NCI-H460 (cell line): ENCODE measurements at places on chromosomes 3 and 15.
A peak's percentile ranks its signal among the peaks of the same experiment; 100 is the strongest.

GRCh38 chr15:46938169-46938568 lies 779.1 kb upstream of the SEMA6D start:
- DNase-seq, result no peak

DNA sequence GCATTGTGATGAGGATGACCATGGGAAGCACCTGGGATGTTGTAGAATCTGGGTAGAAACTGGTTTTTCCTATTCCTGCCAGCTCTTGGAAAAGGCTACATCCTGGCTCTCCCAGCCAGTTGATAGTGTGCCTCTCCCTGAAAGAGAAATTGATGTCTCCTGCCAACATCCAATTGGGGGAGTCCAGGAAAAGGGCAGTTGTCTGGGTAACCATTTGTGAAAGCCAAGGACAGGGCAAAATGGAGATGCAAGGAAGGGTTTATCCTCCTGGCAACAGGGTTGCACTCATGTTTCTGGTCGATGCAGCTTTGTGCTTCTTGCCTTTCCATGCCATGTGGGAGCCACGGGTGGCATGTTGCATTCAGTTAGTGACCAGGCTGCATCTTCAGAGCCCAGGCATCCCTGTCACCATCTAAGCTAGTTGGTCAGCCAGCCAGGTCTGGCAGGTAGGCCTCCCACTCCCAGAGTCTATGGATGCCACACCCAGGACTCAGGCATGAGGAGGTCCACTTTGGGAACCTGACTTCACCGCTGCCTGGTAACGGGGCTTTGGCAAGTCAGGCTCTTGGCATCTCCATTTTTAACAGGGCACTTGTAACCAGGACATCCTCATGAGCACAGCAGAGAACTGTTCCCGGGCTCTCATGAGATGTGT lies 153.5 kb downstream of the DNAJB8 start:
- no peak for DNase-seq

DNA sequence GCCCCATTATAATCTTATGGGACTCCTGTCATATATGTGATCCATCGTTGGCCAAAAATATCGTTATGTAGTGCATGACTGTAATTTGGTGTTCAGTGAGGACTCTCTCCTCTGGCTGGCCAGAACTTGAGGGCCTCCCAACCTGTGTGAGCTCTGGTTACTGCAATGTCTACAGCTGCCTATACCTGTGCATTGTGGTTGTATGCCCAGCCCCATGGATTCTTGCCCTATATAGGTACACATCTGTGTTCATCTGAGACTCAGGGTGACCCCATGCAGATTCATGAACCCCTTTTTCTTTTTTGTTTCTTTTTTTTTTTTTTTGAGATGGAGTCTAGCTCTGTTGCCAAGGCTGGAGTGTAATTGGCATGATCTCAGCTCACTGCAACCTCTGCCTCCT lies 32.6 kb upstream of the KLF13 start:
- DNase-seq, result no peak

DNA sequence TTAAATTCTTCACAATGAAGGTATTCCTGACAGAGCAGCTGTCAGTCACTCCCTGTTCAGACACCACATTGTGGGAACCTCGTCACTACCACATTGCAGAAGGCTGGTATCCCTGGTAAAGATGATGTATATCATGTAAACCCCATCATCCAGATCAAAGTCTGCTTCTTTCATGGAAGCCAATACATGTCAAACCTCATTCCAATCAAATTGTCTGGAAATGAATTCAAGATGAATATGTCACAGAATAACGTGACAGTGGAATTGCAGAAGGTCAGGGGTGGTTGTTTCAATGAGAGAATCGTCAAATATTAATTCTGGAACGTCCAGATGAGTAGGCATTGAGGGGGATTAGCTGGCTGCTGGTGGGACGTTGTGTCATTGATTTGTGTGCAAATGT lies 4.2 kb downstream of the ZIC4 start:
- DNase-seq, result no peak

DNA sequence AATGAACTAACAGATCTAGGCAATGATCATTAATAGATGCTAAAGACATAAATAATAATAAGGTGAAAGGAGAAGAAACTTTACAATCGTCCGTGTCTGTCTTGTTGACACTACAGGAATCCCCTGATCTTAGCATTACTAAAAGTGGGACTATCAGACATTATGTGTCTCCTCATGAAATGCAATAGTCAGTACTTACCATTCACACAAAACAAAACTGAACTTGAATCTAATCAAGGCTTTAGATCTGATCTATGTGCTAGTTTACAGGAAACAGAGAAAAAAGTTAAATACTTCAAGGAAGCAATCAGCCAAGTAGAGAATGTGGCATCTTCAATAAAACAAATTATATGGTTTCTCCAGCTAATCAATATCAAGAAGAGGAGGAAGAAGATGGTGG lies 73.7 kb downstream of the PIK3CB start:
- no peak for DNase-seq

GRCh38 chr3:146626403-146627122 lies 21.4 kb upstream of the PLSCR5 start:
- DNase-seq, result no peak

- DNase-seq, result no peak
These were observed 200.6 kb downstream of the MYRIP start for GRCh38 chr3:40009991-40010390.

DNA sequence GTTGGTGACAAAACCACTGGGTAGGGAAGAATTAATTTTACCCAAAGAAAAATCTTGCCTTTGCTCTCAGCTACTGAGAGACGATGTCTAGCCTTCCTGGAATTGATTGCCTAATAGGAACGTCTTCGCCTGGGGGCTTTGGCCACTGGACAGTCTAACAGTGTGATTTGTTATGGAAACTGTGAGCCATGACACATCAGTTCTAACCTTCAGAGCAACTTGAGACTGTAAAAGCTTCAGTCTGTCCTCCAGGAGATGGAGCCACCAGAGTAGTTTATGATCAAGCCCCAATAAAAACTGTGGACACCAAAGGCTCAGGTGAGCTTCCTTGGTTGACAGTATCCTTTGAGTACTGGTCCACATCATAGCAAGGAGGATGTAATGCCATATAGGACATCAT lies 235.8 kb upstream of the TMCO5A start:
- no peak for DNase-seq

GRCh38 chr15:90873998-90874605 lies 5.7 kb downstream of the FURIN start:
- DNase-seq, result no peak

GRCh38 chr3:71710906-71711494 lies 14.2 kb downstream of the EIF4E3 start:
- DNase-seq, result peak; percentile 38

GRCh38 chr15:23411841-23412240 lies 35.2 kb downstream of the GOLGA6L2 start:
- no peak for DNase-seq

DNA sequence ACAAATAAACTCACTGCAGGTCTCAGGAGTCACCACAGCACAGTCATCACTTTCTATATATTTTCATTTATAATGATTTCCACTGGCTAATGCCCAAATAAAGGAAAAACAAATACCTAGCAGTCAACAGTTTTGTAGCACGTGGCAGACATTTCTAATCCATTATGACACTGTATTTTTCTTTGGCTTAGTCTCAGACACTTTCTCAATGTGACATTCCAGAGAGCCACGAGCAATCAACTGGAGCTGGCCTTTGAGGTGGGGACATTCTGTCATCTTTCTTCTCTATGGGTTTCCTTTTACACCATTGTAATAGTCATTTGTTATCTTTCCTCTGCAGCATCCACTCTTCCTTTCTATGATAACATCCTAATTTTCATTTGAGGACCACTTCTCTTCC lies 119.7 kb downstream of the WNT5A start:
- no peak for DNase-seq

GRCh38 chr3:127849368-127849767 lies 27.1 kb upstream of the MGLL start:
- DNase-seq, result no peak

- DNase-seq, result no peak
These were observed 342.2 kb upstream of the ROPN1 start for GRCh38 chr3:124333931-124334640.
